ENCODE measurements at places on chromosomes 1 and 21.

- no peak for DNase-seq
These were observed 236.1 kb upstream of the VAMP3 start for GRCh38 chr1:7535016-7535415.

GRCh38 chr1:33111965-33112364 is 31.0 kb downstream of the AZIN2 start:
- DNase-seq: no peak

- DNase-seq: no peak
These were observed 93.1 kb upstream of the C8B start for GRCh38 chr1:57058652-57059501.

GRCh38 chr1:156748670-156749418 is 2.6 kb downstream of the HDGF start:
- no peak for DNase-seq

DNA sequence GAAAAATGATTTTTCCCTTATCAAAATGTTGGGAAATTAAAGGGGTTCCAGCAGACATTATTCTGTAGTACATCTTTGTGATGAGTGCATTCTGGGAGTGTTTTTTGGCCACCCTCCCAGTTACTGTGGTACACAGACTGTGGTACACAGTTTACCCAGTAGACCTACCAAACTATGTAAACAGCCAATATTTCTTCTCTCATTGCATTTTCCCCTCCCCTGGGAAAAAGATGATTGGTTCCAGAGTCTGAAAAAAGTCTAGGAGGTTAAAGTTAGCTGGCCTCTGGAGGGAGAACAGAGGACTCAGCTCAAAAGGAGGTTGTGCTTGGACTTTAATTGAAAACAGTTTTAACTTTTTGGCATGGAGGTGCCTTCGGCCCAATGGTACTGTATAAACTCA is 42.5 kb downstream of the PGM1 start:
- no peak for DNase-seq

GRCh38 chr1:17594690-17595601 is 55.4 kb downstream of the ARHGEF10L start:
- no peak for DNase-seq

DNA sequence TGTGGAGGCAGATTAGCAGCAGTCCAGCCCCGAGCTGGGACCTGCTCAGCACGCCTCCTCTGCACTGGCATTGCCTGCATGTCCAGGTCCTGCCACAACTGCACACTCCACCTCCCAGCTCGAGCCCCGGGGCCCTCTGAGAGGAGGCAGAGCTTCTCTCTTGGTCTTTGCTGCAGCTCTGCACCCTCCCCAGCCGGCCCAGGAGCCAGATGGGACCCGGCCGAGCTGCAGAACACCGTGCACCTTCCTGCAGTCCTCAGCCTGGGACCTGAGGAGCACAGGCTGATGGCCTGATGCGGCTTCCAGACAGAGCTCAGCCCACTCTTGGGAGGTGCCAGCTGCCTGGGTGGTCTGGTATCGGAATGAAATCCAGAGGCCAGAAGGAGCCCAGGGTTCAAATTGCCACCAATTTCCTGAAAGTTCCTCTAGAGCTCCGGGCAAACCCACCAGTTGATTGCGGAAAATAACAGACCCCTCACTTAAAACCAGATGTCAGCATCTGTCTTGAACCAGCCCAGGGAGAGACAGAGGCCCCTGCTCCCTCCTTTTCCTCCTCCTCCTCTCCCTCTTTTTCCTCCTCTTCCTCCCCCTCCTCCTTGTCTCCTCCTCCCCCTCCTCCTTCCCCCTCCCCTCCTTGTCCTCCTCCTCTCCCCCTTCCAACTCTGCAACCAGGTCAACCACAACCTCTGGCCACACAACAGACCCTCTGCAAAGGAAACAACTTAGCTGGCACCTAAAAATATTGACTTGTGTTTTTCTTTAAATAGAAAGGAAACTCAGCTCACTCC is 10.6 kb upstream of the SPSB1 start:
- DNase-seq: no peak

GRCh38 chr21:38777015-38777414 is 28.7 kb upstream of the ETS2 start:
- no peak for DNase-seq

DNA sequence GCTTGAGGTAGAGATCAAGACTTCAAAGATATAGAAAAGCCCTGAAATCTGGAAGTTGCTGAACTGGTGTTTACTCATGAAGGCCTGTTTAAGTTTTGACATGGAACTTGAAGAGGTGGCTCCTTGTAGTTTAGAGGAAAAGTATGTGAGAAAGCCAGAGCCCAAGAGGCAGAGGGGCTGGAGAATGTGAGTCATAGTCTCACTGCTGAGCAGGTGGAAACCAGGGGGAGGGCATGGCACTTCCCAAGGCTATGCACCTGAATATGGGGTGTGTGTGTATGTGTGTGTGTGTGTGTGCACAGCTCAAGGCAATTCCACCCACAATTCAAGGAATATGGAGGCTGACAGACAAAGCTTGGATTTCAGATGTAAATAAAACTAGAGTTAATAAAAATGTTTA is 46.8 kb upstream of the C1orf198 start:
- DNase-seq: no peak

- DNase-seq: no peak
These were observed 284.4 kb downstream of the VAV3 start for GRCh38 chr1:107680579-107680985.

GRCh38 chr1:226274138-226274537 is 34.8 kb downstream of the LIN9 start:
- no peak for DNase-seq

- DNase-seq: no peak
These were observed 71.3 kb upstream of the NGF start for GRCh38 chr1:115409094-115410015.

DNA sequence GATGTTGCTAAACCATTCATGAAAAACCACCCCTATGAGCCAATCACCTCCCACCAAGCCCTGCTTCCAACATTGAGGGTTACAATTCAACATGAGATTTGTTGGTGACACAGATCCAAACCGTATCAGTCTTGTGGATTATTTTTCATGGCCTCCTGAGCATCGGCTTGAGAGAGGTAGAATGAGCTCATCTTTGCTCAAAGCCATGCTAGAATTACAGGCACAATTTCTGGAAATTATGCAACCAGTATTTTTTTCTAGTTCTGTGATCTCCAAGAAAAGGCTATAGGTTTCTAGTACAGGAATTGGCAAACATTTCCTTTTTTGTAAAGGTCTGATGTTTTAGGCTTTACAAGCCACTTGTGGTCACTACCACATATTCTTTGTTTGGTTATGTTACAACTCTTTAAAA is 219.4 kb downstream of the DUSP10 start:
- DNase-seq: no peak

DNA sequence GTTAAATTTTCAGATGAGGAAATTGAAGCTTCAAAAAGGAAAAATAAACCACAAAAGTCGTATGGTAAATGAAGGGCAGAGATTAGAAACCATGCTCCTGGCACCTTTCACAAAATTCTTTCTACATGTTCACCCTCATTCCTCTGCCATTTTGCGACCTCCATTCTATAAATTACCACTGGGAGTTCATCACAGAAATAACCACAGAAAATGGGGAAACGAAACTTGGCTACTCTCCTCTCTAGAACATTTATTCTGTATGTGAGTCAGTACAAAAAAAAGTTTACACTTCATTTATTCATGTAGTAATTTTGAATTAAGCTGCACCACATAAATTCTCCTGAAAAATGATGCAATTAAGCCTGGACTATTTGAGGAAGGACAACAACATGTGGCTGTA is 320.9 kb upstream of the C1orf87 start:
- DNase-seq: no peak

DNA sequence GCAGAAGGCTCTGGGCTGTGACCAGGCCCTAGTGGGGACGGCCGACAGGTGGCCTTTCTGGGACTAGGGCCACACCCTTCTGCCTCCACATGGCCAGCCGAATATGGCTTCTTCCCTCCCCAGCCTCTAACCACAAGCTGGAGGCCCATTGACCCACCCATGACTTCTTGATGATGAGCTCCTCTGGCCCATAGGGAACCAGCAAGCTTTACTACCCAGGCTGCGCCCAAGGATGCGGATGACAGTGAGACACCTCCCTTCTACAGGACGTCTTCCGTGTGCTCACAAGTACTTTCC is 41.0 kb downstream of the LDLRAD2 start:
- no peak for DNase-seq

- no peak for DNase-seq
These were observed 91.7 kb upstream of the IVNS1ABP start for GRCh38 chr1:185408700-185409270.

DNA sequence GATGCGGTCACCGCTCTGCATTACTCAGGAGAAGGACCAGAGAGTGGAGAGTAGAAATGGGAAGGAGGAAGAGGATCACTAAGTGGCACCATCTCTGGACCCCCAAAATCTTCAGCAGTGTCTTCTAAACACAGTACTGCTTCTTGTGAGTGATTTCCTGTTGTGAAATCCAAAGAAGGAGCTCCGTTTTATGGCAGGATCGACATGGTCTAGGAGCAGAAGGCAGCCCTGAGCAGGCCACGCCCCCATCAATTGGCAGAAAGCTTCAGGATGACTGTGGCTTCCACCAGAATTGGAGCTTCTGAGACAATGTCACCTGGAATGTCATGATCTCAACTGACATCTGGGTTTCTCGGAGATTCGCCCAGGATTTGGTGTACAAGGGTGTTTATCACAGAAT is 171.5 kb downstream of the ADSS2 start:
- no peak for DNase-seq

- DNase-seq: no peak
These were observed 23.0 kb upstream of the RBBP5 start for GRCh38 chr1:205144751-205145150.

DNA sequence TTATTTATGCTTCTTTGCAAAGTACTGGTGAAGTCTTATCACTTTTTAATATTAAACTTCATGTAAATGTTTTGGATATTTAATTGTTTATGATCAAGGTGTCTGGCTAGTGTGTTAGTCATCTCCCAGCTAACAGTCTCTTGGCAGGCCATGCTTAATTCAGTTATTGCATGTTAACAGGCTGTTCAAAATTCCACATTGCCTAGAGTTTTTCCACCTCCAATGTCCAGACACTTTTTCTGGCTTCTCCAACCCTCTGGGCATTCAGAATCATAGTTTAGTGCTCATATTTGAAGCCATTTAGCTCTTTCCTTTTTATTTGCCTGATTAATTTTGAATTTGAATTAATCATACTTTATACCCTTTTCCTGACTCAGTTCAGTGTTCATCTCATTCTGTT is 69.2 kb downstream of the OLFML2B start:
- no peak for DNase-seq

- no peak for DNase-seq
These were observed 39.4 kb downstream of the COL18A1 start for GRCh38 chr21:45444385-45444784.

DNA sequence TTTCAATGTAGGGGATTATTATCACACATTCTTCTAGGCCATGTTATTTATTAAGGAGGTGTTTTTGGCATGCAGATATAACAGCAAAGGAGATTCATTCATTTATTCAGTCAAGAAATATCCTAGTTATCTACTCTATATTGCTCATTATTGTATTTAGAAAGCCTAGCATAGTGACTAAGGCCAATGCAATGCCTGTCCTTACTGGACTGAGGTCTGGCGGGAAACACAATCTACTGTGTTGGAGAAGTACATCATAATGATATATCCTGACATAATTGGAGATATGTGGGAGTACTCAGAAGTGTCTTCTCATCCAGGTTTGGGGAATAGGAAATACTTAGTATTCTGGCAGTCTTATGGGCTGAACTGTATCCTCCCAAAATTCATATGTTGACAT is 421.5 kb upstream of the USP24 start:
- no peak for DNase-seq

GRCh38 chr1:11602424-11602823 is 51.8 kb downstream of the FBXO2 start:
- DNase-seq: no peak

DNA sequence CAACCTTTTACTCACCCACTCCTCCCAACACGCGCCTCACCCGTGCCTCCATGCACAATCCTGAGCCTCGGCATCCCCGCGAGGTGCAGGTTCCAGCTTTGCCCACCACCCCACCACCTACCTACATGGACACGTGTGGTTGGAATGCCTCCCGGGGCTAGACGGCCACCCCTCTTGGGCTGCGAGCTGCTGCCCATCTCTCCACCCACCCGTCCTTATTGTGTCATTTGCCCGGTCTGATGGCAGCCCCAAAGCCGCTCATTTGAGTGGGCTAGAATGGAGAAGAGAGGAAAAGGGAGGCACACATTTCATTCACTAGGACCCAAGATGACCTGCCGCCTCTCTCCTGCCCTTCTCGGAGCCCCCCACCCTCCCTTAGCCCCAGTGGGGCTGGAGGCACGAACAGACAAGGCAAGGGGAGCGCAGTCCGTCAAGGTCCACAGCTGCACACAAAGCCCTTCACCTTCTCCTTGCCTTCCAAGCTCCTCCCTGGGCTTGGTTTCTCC is 785 bp downstream of the ZNF697 start:
- DNase-seq: peak; percentile 42
